ENCODE measurements at places on chromosomes 4 and X.
A peak's percentile ranks its signal among the peaks of the same experiment; 100 is the strongest.

- DNase-seq: no peak
These were observed 33.9 kb downstream of the RTL3 start for GRCh38 chrX:78624962-78625909.

- no peak for DNase-seq
These were observed 27.7 kb downstream of the CD38 start for GRCh38 chr4:15805583-15806517.

DNA sequence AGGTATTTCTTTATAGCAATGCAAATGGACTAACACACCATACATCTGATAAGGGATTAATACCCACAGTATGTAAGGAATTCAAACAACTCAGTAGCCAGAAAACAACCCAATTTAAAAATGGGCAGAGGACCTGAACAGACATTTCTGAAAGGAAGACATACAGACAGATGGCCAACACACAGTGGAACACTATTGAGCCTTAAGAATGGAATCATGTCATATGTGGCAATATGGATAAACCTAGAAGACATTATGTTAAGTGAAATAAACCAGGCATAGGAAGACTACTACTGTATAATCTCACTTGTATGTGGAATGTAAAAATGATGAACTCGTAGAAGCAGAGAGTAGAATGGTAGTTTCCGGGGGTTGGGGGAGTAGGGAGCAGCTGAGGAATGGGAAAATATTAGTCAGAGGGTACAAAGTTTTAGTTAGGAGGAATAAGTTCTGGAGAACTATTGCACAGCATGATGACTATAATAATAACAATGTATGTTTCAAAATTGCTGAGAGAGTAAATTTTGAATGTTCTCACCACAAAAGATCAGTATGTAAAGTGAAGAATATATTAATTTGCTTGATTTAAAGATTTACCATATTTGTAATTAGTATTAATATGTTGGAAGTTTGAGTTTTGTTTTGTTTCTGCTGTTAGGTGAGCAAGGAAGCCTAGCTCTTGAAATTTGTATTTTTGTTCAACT is 25.2 kb downstream of the WDR44 start:
- no peak for DNase-seq

DNA sequence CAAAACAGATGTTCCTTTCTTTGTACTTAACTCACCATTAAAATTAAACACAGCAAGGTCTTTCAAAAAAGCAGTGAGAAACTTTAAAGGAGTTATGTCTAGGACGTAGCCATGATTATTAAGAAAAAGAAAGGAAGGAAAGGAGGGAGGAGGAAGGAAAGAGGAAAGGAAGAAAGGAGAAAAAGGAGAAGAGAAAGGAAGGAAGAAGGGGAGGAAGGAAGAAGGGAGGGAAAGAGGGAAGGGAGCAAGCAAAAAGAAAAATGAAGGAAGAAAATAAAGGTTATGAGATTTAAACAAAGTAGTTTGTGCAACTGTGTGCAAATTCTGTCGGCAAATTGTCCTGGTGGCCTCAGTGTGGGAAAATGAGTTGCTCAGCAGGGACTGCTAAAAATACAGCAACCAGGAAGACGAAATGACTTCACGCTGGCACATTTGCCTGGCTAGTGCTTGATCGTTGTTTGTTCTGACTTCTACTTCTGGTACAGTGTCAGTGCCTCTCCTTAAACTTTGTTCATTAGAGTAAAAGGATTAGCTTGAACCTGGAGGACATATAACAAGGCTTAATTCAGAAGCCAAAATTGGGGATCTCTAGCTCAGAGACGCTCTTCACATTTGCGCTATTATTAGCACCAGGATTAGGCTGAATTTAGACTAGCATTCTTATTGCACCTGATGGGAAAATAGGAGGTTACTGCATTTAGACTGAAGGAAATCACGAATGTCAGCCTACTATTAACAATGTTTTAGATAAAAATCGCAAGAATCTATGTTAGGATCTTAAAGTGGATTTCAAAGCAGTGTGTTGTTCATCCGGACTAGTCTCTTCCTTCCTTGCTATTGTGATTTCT is 81.2 kb downstream of the DCK start:
- no peak for DNase-seq

DNA sequence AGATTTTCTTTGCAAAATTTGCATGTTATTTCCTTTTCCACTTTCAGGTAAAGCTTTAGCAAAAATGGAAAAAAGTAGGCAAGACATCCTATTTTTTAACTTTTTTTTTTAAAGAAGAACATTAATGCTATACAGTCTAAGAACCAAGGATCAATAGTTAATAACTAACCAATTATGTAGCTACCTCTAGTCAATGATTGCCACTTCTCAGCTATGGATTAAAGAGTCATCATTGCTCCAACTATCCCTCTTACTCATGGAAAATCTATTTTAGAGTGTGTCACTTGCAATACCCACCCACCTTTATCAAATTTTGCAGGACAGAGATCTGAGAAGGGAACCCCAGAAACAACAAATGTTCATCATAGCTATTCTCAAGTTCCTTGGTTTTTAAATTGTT is 223.1 kb downstream of the ANK2 start:
- no peak for DNase-seq

DNA sequence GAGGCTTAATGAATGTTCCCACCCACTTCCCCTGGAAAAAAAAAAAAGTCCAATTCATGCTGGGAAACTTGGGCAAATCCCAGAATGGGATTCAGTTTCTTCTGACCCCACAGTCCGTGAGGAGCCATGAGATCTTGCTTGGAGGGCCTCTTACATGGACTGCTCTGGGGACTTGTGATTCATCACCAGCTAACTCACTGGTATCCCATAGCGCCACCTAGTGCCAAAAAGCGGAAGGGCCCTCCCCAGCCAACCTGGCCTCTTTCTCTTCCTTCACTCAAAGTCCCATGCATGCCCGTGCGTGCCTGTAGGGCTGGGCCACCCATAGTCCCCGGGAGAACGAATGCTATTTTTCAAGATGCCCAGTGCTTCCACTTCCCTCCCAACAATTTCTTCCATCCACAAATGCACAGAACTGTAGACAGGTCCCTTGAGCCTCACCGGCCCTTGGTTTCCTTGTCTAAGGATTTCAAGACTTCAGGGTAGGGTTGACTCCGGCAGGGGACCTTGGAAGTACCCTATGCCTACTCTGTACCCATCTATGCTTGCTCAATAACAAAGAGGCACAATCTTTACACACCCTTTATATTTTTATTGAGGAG is 5.1 kb downstream of the RTL5 start:
- peak; percentile 87 for DNase-seq

GRCh38 chr4:169657470-169658107 is 37.2 kb downstream of the CLCN3 start:
- DNase-seq: no peak

GRCh38 chr4:3492741-3493719 is 29.9 kb downstream of the DOK7 start:
- DNase-seq: no peak

- DNase-seq: no peak
These were observed 107.8 kb downstream of the ARHGAP10 start for GRCh38 chr4:147839663-147840062.

GRCh38 chr4:71186566-71187403 is 152.0 kb upstream of the SLC4A4 start:
- peak; percentile 44 for DNase-seq

DNA sequence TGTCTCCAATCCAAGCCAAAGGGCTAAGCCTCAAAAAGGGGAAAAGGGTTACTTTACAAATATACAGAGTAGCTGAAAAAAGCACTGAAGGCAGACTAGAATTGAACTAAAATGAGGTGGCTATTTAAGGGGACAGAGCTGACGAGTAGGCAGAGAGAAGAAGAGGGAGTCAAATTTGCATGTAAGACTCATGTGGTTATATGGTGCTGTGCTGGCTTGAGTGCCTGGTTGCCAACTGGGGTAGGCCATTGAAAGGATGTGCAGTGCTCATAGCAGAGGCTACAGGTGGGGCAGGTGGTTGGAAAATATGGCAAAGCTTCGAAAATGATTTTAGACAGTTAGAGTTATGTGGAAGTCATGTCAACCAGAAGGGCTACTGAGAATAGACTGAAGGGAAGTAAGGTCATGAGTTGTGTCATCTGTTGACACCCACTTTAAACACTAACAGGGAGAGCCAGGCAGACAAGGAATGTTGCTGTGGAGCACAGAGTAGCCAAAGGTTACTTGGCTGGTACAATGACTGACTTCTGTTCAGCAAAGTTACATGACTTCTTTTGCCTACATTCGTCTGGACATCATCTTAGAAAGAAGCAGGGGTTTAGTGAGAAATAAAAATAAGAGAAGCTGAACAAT is 1210.4 kb downstream of the ADGRL3 start:
- no peak for DNase-seq

DNA sequence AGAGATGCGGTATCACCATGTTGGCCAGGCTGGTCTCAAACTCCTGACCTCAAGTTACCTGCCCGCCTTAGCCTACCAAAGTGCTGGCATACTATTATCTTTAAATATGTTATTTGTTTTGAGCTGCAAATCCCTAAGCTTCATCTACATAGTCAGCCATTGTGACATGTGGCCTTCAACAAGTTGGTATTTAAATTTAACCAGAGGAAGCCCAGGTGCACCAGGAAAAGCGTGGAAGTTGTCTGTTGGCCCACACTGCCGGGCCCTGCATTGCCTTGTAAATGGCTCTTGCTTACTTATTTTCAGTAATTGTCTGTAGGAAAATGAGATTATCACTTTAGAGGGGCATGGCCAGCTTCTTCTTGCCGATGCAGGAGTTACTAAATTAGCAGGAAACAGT is 6.0 kb downstream of the WWC2 start:
- no peak for DNase-seq

DNA sequence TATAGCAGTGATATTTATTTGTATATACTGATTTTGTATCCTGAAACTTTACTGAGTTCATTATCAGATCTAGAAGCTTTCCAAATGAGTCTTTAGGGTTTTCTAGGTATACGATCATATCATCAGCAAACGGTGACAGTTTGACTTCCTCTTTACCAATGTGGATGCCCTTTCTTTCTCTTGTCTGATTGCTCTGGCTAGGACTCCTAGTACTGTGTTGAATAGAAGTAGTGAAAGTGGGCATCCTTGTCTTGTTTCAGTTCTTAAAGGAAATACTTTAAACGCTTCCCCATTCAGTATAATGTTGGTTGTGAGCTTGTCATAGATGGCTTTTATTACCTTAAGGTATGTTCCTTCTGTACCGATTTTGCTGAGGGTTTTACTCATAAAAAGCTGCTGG is 37.5 kb downstream of the CBR4 start:
- no peak for DNase-seq

DNA sequence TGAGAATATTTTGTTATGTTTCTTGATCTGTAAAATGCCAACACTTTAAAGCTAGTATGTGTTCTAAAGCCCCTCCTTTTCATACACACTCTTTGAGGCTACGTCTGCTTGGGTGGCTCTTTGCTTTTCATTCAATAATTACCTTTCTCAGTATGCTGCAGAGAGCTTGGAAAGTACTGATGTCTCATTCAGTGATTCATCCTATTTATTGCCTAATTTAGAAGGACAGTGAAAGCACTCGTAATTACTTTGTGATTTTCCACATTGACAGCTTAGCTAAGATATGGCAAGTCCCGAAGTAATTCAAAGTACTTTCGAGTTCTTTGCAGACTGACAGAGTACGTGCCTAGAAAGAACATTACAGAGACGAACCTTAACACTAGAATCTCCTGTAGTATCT is 57.2 kb downstream of the BMP15 start:
- DNase-seq: no peak

DNA sequence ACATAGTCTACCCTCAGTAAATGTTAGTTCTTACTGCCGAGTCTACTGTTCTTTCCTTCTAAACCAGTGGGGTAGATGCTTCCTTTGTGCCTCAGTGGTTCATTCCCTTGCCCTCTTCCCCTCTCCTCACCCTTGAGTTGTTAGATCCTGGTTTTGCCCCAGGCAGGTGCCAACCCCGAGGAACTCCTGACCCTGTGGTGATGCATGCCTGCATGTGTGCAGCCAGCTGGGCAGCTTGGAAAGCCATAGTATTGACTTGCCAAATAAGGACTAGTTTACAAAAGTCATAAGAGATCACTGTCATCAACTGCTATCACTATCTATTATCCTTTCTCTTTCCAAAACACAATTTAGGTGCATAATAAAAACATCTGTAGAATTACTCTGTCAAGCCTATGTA is 50.9 kb downstream of the REPS2 start:
- DNase-seq: no peak

GRCh38 chrX:135087867-135088266 is 32.5 kb downstream of the ETDB start:
- no peak for DNase-seq

DNA sequence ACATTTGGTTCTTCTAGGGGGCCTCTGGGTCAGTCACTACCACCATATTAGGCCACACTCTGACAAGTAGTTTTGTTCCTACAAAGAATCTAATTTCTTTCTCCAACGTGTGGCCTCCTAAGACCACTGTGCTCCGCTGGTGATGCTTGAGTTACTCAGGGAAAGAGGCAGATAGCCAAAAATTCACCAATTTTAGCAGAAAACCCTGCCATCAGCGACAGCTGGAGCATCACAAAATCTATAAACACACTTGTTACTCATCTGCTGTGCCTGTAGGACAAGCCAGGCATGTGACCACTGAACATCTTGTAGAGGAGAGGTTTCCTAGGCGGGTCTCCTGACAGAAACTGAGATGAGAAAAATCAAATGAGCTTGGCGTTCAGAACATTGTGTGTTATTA is 105.4 kb downstream of the SYNPO2 start:
- DNase-seq: no peak

- no peak for DNase-seq
These were observed 250.7 kb downstream of the NAP1L3 start for GRCh38 chrX:93422693-93423092.

GRCh38 chrX:17465802-17466201 is 90.8 kb downstream of the NHS start:
- DNase-seq: no peak

DNA sequence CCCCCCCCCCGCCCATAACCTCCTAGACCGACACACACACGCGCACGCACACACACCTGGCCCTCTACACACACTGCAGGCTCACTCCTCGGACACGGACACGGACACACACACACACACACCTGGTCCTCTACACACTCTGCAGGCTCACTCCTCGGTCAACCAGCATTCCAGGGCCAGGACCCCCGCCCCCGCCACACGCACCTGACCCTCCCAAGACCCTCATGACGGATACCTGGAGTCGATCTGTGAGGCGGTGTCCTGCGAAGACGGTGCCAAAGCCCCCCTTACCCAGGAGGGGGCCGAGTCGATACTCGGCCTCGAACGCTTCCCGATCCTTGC is 552 bp downstream of the PIM2 start:
- DNase-seq: no peak

GRCh38 chr4:75089206-75089605 is 156.3 kb downstream of the PARM1 start:
- DNase-seq: no peak

GRCh38 chr4:64432674-64433073 is 23.4 kb upstream of the TECRL start:
- no peak for DNase-seq

DNA sequence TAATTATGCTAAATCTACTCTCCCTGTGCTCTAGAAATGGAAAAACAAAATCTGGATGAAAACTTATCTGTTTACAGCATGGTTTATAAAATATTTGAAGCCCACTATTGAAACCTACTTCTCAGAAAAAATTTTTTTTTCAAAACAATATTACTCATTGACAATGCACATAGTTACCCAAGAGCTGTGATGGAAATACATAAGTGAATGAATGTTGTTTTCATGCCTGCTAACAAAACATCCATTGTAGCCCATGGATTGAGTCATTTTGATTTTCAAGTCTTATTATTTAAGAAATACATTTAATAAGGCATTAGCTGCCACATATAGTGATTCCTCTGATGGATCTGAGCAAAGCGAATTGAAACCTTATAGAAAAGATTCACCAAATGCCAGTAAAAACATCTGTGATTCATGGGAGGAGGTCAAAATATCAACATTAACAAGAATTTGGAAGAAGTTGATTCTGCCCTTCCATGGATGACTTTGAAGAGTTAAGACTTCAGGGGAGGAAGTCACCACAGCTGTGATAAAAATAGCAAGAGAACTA is 144.7 kb upstream of the HHIP start:
- DNase-seq: no peak
